NCI-H1105 treated with DMSO at 0.1 percent for 48 hours (cell line): ENCODE measurements at places on chromosomes 7 and 10.

GRCh38 chr7:119640326-119640725 is 632.6 kb upstream of the KCND2 start:
- no peak for DNase-seq

- DNase-seq: no peak
Observed at GRCh38 chr7:34093276-34093675, 187.9 kb downstream of the BMPER start.

DNA sequence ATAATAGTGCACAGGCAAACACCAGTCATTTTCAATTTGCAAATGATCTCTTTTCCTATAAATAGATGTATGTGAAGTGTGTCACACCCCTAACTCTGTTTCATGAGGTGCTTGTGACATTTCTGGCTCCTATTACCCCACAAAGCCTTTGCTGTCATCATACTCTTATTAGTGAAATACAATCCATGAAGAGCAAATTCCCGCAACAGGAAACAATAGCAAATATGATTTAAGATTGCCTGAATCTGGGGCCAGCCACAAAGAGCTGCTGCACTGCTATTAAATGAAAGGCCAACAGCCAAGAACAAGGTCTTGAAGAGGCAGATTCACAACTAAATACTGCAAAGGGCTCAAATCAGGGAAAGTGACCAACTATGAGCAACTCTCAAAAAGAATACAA is 96.3 kb upstream of the CAV2 start:
- no peak for DNase-seq

DNA sequence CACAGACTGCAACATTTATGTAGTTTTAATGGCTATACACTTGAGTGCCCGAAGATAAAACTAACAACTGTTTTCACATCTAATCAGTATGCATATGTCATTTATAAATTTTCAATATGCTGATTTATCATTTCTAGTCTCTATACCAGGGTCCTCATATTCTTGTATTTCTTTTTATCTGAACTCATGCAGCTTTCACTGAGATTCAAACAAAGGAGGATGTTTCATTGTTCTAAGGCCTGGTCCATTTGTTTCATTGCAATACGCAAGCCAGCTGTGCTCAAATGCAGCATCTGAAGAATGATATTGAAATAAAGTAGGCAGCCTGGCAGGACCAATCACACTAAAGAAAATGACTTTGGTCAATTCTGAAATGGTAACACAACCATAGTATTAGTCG is 31.7 kb downstream of the MAGI2 start:
- DNase-seq: no peak

DNA sequence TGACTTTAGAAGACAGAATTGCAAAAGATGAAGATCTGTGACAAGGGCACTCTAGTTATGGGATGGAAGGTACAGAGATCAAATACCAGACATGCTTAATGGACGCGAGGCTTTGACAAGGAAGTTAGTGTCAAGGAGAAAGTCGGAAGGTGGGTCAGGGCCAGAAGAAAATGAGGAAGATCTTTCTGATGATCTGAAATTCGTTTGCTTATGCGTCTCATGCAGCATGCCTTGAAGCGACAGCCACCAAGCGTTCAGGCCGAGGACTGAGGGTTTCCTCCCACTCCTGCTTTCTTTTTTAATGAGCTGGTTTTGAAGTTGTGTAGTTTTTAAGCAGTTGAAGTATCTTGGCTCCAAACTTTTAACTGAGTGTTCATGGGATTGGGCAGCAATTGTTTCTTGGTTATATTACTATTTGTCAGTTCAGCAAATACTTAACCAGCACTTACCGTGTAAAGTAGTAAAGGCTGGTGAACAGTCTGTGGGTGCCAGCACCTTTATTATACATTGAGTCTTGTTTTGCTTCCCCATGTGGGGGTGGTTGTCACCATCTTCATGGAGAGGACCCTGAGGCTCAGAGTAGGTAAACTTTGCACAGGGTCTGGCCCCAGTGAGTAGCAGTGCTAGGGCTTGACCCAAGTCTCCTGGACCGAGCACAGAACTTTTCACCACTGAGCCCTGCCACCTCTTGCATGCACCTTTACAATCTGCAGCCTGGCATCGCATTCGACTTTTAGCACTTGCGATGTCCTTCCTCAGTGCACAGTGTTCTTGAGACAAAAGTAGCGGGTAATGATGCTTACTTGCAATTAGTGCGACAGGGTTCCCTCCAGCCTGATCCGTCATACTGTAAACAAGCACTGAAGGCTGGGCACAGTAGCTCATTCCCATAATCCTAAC is 14.3 kb upstream of the BHLHA15 start:
- no peak for DNase-seq

DNA sequence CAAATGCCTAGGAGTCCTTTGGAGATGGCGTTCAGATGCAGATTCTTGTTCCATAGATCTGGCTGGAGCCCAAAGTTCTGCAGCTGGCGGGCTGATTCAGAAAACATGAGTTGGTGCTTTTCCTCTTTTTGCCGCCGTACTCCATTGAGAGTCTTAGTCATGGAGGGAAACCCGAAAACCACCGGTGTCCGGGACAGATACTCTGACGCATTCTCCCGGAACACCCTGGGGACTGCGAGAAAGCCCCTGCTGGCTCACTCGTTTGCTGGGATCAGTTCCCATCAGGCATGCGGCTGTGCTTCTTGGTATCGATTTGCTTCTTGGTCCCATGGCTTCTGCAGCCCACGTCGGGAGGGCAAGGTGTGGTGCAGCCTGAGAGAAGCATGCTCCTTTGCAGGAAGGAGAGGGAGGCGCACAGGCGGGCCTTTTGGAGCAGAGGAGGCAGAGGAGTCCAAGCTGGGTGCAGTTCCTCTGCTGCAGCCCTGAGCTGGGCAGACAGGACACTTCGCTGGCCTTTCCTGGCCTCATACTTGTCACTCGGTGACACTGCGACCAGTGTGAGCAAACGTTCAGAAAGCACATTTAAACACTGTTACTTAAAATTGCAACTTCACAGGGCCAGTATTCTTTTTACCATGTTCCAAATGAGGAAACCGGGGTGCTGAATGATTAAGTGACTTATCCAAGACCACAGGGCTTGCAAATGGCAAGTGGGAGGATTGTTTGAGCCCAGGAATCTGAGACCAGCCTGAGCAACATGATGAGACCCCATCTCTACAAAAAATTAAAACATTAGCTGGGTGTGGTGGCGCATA is 30.6 kb upstream of the PFKFB3 start:
- no peak for DNase-seq

- DNase-seq: no peak
Observed at GRCh38 chr10:75105576-75106197, 5.8 kb upstream of the SAMD8 start.

- no peak for DNase-seq
Observed at GRCh38 chr7:77482015-77482414, 55.1 kb upstream of the PTPN12 start.

GRCh38 chr10:36679554-36679953 is 445.8 kb upstream of the ANKRD30A start:
- DNase-seq: no peak

DNA sequence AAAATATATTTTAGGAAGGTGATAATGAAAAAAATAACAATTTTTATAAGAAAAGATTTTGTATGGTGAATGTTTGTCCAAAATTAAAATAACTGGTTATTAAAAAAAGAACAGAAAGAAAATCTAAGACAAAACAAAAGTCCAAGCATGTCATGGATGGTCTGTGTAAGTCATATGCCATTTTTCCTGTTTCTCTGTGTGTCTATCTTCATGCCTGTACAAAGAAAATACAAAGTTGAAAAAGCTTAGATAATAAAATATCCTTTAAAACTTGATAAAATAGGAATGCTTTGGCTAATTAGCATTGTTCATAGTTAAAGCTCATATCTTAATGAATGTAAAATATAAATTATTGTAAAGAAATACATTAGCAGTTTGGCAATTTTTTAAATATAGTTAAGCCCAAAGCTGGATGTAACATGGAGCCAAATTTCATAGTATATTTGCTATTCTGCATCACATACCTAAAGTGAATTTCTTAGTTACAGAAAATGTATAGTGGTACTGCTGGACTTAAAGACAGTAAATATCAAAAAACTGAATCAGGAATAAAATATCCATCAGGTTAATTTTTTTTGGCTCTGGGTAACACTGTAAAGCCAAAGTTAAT is 661.1 kb downstream of the PCDH15 start:
- DNase-seq: no peak

GRCh38 chr7:142827951-142828500 is 26.9 kb upstream of the EPHB6 start:
- DNase-seq: peak; percentile 96

GRCh38 chr10:5611899-5612680 is 54.3 kb downstream of the ASB13 start:
- DNase-seq: no peak

- no peak for DNase-seq
Observed at GRCh38 chr7:68155676-68156075, 1159.0 kb downstream of the TYW1 start.

DNA sequence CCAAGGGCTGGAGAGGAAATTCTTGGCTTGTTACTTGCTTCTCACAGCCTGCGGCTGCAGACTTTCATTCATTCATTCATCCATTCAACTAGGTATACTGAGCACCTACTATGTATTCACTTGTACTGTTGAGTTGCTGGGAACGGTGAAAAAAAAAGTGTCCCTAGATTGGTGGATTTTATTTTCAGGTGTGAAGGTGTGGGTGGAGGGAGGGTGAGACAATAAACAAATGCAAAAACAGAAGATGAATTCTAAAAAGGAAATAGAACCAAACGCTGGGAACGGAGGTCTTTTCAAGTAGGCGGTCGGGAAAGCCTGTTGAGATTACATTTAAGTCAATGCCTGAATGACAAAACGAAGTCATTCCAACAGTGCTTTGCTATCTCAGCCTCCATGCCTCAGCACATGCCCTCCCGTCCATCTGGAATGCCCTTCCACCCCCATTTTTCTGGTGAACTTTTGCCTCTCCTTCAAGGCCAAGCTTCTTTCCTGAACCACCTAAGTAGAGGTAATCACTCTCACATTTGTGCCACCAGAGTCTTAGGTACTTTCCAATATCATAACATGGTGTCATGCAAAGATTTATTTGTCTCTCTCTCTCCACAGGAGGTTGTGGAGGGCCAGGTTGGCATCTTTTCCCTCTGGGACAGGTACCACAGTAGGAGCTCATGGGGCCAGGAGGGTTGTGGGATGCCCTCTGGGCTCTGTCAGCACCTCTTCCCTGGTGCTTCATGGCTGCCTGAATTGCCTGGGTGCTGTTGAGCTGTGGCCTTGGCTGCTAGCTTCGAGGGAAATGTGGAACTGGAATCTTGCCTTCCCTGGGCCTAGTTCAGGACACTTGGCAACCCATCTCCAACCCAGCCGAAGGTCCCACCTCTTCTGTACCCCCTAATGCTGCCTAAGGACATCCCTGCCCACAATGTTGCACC is 5.5 kb downstream of the NKX2-3 start:
- no peak for DNase-seq

GRCh38 chr10:32388258-32389027 is 41.5 kb upstream of the EPC1 start:
- peak; percentile 29 for DNase-seq

DNA sequence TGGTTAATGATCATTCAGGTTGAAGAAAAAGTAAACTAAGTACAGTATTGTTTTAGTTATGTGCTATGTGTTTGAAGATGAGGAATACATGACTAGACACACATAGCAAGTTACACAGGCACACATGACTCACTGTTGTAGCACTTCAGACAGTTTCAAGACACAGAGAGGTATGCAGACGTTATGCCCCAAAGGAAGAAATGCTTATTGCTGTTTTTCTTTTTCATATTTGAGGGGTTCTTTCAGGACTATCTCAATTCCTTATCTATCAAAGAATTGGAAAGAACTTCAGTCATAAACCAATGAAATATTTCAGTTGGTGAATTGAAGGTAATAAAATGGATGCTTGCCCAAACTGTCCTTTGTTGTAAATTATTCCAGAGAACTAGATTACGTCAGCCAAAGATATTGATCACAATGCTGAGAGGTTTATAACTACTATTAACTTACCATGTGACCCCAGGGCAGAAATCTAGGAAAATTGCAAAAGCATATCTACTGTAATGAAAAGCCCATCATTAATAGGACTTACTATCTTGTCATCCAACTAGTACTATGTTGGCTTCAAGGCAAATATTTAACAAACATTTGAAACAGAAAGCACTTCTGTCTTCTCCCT is 61.2 kb upstream of the CAPZA2 start:
- DNase-seq: no peak

DNA sequence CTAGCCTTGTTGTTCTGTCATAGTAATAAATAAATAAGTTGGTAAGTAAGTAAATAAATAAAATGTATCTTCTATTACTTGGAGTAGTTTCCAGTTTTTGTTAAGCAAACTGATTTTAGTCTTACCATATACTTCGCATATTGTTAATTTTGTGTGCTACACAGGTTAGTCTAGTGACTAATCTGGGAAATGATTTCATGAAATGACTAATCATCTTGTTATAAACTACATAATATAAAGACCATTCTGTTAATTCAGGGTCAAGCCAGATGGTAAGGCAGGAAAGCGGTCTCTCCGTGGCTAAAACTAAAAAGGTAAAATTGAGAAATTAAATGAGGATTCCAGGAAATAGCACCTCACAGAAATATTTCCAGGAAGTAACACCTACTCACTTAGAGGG is 58.5 kb upstream of the FOXP2 start:
- no peak for DNase-seq

- DNase-seq: peak; percentile 55
Observed at GRCh38 chr7:112254156-112254555, 47.7 kb downstream of the ZNF277 start.

DNA sequence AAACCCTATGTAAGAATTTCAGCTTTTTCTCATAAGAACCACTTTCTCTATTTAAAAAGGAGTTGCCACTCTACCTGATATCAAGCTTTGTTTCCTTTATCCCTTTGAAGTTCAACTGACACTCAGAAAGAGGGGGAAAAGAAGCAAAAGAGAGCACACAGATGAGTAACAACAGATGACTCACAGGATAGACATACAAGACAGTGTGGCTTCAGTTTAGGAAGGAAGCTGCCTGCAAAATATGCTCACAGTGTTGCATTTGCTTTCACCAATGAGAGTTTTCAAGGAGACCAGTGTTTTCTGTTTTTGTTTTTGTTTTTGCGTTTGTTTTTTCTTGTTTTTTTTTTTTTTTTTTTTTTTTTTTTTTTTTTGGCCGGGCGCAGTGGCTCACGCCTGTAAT is 1181.6 kb downstream of the DNAJB9 start:
- DNase-seq: no peak

DNA sequence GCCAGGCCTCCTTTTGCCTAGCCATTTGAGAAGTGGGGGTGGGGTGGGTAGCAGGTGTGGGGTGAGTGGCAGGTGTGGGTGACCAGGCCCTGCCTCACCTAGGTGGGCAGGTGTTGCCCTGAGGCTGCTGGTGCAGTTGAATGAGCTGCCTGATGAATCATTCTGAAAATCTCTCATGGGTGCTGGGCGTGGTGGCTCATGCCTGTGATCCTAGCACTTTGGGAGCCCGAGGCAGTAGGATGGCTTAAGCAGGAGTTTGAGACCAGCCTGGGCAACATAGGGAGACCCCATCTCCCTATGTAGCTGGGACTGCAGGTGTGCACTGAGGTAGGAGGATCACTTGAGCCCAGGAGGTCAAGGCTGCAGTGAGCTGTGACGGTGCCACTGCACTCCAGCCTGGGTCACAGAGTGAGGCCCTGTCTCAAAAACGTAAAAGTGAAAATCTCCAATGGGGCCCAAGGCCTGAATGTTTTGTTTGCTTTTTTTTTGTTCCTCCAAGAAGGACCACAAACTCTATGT is 17.7 kb downstream of the TSPAN14 start:
- DNase-seq: no peak

- peak; percentile 78 for DNase-seq
Observed at GRCh38 chr7:76358481-76359110, at the start of gene YWHAG. Gene YWHAG, minus strand, starts transcription at chr7:76358991. Its CDS starts 183 bp downstream, at chr7:76358808.
